ENCODE measurements at places on chromosomes 7 and 10. TPM values are rescaled to one million over a fixed set of nuclear protein-coding genes. Genes with fewer than 3 reads are reported as not detected.

The ATRNL1 gene
- total RNA-seq = not detected

DNA sequence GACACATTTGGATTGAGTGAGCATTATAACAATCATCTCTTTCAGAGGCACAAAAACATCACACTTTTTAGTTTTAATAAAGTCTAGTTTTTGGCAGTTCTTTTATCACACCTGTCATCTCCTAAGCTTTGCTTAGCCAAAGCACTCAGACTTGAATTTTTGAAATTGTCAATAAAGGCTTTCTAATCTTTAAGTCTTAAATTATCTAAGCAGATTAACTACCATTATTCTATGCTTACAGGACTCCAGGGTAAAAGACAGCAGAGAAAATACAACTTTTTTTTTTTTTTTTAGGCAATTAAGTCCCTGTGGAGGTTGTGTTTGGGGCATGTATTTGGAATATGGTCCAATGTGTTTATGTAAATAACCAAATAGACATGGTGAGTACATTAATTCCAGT, 17.6 kb upstream of the DLX6 start:
- DNase-seq = no peak

The GATA3 gene
- total RNA-seq = 4.0 TPM

The SGPL1 gene
- 14.8 TPM for total RNA-seq

DNA sequence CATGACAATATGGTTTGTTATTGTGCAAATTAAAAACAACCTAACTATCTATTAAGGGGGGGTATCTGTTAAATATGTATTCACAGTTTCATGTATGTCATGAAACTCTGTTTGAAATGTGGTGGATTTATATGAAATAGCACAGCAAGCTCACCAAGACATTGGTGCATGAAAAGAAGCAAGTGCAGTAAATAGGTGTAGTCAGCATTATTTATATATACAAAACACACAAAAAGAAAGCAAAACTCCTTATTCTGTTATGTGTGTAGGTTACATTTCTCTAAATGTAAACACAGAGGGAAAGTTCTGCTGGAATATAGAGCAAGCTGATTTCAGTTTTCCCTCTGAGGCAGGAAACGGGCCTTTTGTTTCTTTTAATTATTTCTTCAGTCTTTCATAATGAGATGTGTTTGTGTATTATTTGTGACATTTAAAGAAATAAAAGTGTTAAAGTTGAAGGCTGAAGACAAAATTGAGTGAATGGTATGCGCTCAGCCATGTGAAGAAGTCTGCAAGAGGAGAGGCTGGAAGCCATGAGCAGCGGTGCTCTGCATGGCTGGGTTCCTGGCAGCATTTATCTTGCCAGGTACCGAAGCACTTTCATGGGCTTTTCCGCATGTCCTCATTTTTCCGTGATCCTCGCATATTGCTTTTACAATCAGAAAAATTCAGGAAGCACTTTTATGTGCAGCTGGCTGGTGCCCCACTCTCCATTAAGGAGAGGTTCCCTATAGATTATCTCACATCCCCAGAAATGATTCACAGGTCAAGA, 38.5 kb downstream of the GRID1 start:
- no peak for DNase-seq

GRCh38 chr10:133001114-133001513, 58.7 kb upstream of the CFAP46 start:
- DNase-seq = no peak

The IFRD1 gene
- total RNA-seq = 47.3 TPM

DNA sequence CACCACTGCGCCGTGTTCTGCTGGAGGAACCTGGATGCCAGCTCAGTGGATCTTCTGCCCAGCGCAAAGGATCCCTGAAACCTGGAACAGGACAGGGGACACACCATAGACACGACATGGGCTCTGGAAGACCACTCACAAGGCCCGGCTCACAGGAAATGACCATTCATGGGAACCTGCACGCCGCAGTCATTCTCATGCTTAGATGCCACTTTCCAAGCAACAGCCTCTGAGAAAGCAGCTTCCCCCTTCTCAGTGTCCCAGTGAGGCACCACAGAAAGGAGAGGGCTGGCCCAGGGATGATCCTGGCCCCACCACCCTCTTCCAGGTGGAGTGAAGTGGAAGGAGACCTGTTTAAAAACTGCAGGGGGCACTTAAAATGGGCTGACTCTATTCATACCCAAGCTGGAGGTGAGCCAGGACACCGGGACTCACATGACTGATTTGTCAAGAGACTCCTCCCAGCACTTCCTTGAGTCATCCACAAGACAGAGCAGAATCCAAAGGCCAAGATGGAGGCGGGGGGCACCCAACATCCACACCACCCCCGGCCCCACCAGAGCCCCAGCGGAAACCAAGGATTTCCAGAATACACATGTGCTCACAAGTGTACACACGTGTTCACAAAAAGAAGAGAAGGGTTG, 11.2 kb downstream of the CTBP2 start:
- DNase-seq = no peak

GRCh38 chr10:32239769-32240168, 107.2 kb downstream of the EPC1 start:
- no peak for DNase-seq

All from activated naive CD4-positive, alpha-beta T cell treated with anti-CD3 and anti-CD28 coated beads for 36 hours (primary cell).